GM20000 (cell line): ENCODE measurements at places on chromosomes 5 and 9.

GRCh38 chr5:1536322-1536845 is 12.6 kb upstream of the LPCAT1 start:
- peak; percentile 82 for DNase-seq

DNA sequence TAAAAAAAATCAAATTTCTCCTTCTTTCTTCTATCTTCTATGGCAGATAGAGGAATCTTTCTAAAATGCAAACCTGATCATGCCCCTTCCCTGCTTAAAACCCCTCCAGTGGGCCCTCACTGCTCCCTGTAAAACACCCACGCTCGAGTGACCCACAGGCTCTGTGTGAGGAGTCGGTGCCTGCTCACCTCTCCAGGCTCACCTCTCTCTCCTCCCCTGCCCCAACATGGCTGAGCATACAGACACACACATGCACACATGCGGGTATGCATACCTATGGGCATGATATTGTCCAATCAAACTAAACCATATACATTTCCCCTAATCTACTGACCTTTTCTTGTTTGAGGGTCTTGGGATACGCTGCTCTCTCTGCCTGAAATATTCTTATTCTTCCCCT is 40.8 kb upstream of the COL15A1 start:
- no peak for DNase-seq

DNA sequence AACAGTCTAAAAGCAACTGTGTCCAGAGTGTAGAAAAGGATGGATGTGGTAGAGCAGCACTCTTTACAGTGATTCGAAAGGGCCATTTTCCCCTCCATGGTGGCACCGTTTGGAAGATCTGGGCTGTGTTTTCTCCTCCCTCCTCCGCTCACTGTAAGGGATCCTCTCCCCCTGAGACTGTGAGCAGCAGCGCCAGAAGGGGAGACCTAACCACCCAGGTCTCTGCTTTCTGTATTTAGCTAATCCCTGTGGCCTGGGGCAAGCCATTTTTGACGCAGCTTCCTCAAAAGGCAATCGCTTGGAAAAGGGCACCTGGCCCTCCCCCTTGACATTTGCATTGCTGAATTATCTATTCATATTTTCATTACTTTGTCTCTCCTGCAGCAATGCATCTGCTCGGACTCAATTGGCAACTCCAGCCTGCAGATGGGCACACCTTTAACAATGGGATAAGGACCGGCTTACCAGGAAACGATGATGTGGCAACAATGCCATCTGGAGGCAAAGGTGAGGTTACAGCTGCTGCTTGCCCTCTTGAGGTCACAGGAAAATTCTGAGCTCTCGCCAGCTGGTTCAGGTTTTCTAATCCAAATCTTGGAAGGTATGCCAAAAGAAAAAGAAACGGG is 244.3 kb upstream of the WWC1 start:
- peak; percentile 27 for DNase-seq

DNA sequence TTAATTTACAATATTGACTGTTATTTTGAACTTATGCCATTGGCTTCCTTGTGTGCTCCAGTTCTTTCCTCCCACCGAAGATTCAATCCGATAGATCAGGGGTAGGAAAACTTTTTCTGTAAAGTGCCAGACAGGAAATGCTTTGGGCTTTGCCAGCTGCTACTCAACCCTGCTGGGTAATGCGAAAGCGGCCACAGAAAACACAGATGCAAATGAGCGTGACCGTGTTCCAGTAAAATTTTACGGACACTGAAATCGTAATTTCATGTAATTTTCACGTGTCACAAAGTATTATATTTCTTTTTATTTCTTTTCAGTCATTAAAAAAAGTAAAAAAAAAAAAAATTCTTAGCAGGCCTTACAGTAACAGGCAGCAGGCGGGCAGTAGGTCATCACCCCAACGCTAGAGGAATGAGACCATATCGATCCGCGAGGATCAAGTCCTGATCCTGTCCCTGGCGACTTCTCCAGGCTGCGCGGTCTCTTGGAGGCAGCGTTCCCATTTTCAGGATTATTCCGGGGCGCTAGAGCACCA is 599 bp downstream of the NMRK1 start:
- DNase-seq: peak; percentile 33

GRCh38 chr5:89265511-89266179 is 382.7 kb upstream of the MEF2C start:
- no peak for DNase-seq
